Urinary bladder (tissue), 4 donors: ENCODE measurements at places on chromosomes 13 and 19. TPM values are rescaled to one million over a fixed set of nuclear protein-coding genes. Genes with fewer than 3 reads are reported as not detected.

Gene FFAR1
- not detected for total RNA-seq

Gene ZNF329
- 19.6 TPM for total RNA-seq

Gene NFIX
- 83.5 TPM for total RNA-seq

DNA sequence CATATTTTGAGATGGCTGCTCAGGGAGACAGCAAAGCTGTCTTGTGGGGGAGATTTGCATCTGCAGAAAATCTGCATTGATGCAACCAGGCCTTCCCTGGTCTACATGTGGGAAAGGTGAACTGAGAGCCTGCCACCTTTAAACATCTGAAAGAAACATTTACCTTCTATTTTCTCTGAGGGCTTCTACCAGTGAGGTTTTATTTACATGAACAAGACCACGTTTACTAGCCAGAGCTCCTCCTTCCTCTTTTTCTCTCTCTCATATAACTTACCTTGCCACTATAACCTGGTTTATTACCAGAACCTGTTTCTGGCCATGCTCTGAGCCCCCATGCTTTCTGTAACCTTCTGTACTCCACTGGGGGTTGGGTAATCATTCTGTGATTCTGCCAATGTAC lies 14.4 kb upstream of the RUBCNL start:
- DNase-seq = no peak
